Activated CD8-positive, alpha-beta T cell treated with anti-CD3 and anti-CD28 coated beads, Interleukin-2, amount 10 ng/mL, durations not matched to agents 7 days and 5 days (primary cell): ENCODE measurements at places on chromosomes 6 and 20.

DNA sequence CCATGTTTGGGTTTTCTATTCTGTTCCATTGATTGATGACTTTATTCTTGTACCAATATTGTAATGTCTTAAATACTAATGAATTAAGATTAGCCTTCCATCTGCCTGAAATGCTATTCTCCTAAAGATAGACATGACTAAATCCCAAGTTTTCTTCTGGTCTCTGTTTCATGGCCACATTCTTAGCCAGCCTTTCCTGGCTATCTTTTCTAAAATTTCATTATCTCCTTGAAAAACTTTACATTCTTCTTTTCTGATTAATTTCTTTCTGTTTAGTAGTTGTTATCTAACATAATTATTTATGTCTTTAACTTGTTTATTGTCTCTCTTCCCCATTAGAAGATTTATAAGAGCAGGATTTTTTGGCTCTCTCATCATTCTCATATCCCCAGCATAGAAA is 4.4 kb upstream of the PRIM2 start:
- no peak overlapping the region for H3K4me3 ChIP-seq
- H3K27ac ChIP-seq = no peak overlapping the region
- peaks cover 6% of the 10 kb centered on the region for H3K36me3 ChIP-seq
- H3K4me1 ChIP-seq = peaks cover 5% of the 10 kb centered on the region
- peaks cover 9% of the 10 kb centered on the region for H3K27me3 ChIP-seq

DNA sequence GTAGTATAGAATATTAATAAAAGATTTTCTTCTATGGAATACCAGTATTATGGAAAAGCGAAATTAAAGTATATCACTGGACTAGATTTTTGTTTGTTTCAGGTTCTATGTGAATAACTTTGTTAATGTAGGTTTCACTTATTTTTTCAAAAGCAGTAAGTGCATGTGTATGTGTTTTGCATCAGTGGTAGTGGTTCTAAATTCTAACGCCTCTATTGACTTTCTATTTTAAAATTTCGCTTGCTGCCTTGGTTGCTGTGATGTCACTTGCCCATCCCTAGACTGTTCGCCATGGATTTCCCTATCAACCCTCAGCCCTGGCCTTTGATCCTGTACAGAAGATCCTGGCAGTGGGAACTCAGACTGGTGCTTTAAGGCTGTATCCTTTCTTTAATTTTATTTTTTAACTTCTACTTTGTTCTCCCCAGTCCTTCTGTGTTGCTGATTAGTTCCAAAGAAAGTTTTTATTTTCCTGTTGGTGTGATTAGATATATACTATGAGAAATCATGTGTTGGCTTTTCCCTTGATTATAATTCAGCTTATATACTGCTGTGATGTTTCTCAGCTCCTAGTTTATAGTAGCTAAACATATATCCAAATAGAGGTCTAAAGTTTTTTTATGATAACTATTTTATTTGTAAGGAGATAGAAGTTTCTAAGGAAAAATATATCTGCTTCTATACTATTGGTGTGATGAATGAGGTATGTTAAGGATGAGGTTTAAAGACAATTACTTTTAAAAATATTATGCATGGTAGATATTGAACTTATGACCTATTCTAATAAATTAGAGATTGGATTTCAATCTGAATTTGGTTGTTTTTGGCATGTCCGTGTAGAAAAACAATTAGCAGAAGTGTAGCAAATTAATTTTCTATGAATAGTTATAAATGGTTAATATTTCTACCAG is 1.7 kb downstream of the STXBP5 start:
- H3K27me3 ChIP-seq = no peaks in the 10 kb centered on the region
- peaks cover 30% of the 10 kb centered on the region for H3K4me1 ChIP-seq
- no peak for DNase-seq
- H3K36me3 ChIP-seq = peaks cover 20% of the 10 kb centered on the region

DNA sequence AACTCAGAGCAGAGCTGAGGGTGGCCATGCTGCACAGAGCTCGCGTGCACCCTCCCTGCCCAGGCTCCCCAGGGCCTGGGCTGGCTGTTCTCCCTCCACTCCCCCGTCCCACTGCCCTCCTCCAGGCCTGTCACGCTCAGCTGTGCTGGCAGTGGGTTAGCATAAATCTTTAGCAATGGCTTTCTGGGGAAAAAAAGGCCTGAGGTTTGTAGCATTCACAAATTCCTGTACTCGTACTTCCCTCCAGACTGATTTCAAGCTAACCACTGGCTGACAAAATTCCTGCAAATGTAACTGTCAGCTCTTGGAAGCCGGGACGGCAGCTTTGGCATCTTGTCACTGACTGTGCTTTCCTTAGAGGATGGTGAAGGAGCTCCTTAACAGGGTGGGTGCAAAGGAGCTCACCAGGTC is 22.3 kb upstream of the SMOC2 start:
- no peak overlapping the region for H3K4me3 ChIP-seq
- no peak for DNase-seq
- no peaks in the 10 kb centered on the region for H3K27me3 ChIP-seq
- H3K36me3 ChIP-seq = no peaks in the 10 kb centered on the region
- H3K4me1 ChIP-seq = no peaks in the 10 kb centered on the region

- H3K27me3 ChIP-seq = no peaks in the 10 kb centered on the region
- H3K36me3 ChIP-seq = no peaks in the 10 kb centered on the region
Measured at GRCh38 chr20:60600036-60600435, 641.8 kb downstream of the CDH26 start.

- peaks cover 32% of the 10 kb centered on the region for H3K27me3 ChIP-seq
- no peaks in the 10 kb centered on the region for H3K4me1 ChIP-seq
- no peak for DNase-seq
- no peak overlapping the region for H3K27ac ChIP-seq
Measured at GRCh38 chr20:2086980-2087377, 14.6 kb upstream of the STK35 start.

GRCh38 chr6:43772681-43773049 is 2.7 kb downstream of the VEGFA start:
- H3K27me3 ChIP-seq = no peaks in the 10 kb centered on the region
- H3K36me3 ChIP-seq = peaks cover 29% of the 10 kb centered on the region
- DNase-seq = no peak
- peak overlapping the region; percentile 81 for H3K27ac ChIP-seq
- H3K4me3 ChIP-seq = peak overlapping the region; percentile 80

DNA sequence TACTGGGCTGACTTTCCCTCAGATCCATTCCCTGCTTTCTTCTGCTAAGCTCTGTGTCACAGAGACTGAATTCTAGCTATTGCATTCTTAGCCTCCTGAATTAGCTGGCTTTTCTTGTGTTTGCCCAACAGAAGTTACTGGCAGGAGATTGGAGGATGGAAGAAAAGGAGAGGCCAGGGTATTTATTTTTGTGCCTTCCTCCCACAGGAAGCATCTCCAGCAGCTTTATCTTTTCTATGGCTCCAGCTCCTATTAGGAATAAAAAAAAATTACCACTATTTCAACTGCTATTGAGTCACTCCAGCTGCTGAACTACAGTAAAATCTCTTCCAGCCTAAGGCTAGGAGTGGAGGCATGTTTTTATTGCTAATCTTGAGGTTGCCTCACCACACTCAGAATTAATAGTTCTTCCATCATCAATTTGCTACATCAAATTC is 492.4 kb downstream of the RFPL4B start:
- H3K36me3 ChIP-seq = no peaks in the 10 kb centered on the region
- no peak overlapping the region for H3K27ac ChIP-seq
- no peaks in the 10 kb centered on the region for H3K4me1 ChIP-seq
- no peaks in the 10 kb centered on the region for H3K27me3 ChIP-seq

- no peak for DNase-seq
- no peaks in the 10 kb centered on the region for H3K36me3 ChIP-seq
- H3K4me1 ChIP-seq = peaks cover 41% of the 10 kb centered on the region
Measured at GRCh38 chr6:3232017-3232945, 4.8 kb upstream of the TUBB2B start.
